Fibroblast of skin of right biceps (primary cell): ENCODE measurements at places on chromosomes 12 and 14.

- no peak for DNase-seq
These were observed 6.8 kb upstream of the LHX5 start for GRCh38 chr12:113478351-113479011.

GRCh38 chr14:55568618-55569017 lies 11.4 kb upstream of the KTN1 start:
- no peak for DNase-seq

- no peak for DNase-seq
These were observed 104.8 kb upstream of the DIO3 start for GRCh38 chr14:101456246-101457175.

DNA sequence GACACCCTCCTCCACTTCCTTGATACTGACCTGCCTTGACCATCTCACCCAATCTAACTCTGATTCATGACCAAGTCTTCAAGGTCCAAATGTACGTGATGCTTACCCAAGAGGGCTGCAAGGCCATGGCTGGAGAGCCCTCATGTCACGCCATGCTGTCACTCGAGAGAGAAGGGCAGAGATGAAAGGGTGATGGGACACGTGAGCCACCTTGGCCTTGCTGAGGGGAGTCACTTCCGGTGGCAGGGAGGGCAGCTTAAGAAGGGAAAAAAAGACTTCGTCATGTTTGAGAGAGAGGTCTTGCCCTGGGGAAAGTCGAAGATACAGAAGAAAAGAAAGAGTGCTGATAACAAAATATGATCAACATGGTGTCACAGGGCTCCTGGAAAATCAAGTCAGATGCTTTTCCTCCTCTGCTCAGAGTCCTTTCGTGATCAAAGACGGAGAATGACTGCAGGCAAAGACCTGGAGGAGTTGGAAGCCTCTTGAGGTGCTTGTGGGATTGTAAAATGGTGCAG lies 3.3 kb upstream of the SCARB1 start:
- DNase-seq = no peak

- peak; percentile 86 for DNase-seq
These were observed 156.9 kb downstream of the DPF3 start for GRCh38 chr14:72736786-72737559.

DNA sequence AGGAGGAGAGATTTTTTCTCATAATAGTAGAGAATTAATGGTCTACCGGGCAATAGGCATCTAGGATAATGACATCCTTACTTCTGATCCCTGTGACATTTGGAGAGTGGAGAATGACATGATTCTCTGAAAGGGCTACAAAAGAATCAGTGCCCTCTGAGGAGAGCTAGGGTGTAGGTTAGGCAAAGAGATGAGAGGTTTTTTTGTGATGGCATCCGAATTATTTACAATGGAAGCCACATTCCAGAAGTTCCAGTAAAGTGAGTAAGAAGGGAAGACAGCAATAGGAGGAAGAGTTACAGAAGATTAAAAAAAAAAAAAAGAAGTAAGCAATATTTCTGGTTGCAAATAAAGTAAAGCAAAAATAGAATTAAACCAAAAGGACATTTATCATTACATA lies 478.0 kb downstream of the RMST start:
- DNase-seq = peak; percentile 72

DNA sequence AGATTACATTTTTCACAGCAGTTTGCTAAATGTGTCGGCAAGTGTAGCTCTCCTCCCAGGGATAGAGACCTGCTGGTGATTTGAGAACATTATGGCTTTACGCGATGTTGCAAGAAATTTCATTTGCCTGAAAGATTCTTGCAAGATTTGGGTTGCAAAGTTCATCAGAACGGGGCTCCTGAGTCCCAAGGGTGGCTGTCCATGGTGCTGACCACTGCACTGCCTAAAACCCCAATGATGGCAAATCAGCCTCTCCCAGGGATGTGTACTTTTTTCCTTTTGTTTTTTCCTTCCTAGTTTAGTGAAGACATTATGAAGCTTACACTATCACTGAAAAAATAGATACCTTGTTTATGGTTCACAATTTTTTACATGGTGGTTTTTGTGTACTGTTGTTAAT lies 85.4 kb downstream of the WSCD2 start:
- peak; percentile 28 for DNase-seq

- no peak for DNase-seq
These were observed 94.8 kb downstream of the NINJ2 start for GRCh38 chr12:568486-568885.
